ENCODE measurements at places on chromosomes 2 and 18.

DNA sequence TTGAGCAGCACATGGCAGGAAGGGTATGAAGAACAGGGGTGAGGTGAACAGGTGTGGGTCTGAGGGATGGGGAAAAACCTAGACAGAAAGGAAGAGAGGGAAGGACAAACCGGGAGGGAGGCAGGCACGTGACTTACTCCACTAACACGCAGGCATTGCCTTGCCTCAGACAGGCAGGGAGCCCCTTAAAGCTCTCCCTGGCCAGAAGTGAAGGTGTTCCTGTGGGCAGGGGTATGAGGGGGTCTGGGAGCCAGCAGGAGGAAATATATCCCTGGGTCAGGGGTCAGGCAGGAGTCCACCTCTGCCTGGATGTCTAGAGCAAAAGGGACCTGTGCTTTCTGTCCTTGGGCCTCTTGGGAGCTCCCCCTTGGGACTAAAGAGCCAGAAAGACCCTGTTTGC, 135.3 kb upstream of the EPAS1 start:
- no peaks in the 10 kb centered on the region for H3K27me3 ChIP-seq
- no peaks in the 10 kb centered on the region for H3K36me3 ChIP-seq
- DNase-seq = no peak
- H3K4me1 ChIP-seq = peaks cover 22% of the 10 kb centered on the region
- peak overlapping the region; percentile 56 for H3K27ac ChIP-seq

DNA sequence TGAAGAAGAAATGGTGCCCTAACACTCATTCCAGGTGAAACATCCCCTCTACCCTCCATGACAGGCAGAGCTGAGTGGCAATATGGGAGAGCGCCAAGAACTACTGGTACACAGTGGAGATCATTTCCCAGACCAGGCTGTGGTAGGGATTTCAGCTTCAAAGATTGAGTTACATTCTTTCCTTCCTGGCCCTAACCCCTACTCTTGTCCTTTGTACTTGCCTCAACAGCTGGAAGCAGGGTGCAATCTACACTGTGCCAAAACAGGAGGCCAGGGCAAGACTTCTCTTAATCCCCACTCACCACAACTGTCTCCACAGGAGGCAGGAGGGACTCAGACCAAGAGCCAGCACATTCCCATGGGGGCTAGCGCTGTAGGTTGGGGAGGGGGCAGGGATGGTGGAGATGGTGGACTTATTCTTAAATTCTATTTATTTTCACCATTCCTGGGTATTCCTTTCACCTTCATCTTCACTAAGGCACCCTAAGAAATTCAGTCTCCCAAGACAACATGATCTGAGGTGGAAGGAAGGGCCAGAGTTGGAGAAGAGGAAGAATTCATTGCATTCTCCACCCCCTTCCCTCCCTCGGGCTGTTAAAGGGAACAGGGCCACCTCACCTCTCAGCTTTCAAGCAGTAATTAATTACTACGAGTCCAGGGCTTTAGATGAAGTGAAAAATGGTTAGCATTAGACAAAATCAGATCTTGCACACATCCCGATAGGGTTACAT, 65.9 kb downstream of the AAK1 start:
- no peak for DNase-seq
- H3K4me1 ChIP-seq = no peaks in the 10 kb centered on the region
- no peaks in the 10 kb centered on the region for H3K27me3 ChIP-seq

- no peaks in the 10 kb centered on the region for H3K27me3 ChIP-seq
- DNase-seq = no peak
- no peaks in the 10 kb centered on the region for H3K36me3 ChIP-seq
These were observed 186.0 kb downstream of the CAMKMT start for GRCh38 chr2:44547718-44548117.

DNA sequence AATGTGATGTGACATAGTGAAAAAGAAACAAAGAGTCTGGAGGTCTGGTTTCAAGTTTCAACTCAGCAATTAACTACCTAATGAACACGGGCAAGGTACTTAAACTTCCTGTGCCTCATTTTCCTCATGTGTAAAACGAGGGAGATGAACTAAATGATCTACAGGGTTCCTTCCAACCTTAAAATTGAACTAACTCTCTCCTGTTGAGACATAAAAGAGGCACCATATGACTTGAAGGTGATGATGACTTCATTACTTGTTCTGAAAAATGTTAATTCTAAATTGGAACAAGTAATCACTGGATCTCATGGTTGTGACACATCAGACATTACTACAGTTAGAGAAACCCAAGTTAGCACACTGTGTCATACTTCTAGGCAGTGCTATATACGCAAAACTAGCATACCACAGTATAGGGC, 8.9 kb upstream of the REL start:
- no peaks in the 10 kb centered on the region for H3K4me1 ChIP-seq
- no peak overlapping the region for H3K27ac ChIP-seq
- H3K36me3 ChIP-seq = no peaks in the 10 kb centered on the region
- DNase-seq = no peak

DNA sequence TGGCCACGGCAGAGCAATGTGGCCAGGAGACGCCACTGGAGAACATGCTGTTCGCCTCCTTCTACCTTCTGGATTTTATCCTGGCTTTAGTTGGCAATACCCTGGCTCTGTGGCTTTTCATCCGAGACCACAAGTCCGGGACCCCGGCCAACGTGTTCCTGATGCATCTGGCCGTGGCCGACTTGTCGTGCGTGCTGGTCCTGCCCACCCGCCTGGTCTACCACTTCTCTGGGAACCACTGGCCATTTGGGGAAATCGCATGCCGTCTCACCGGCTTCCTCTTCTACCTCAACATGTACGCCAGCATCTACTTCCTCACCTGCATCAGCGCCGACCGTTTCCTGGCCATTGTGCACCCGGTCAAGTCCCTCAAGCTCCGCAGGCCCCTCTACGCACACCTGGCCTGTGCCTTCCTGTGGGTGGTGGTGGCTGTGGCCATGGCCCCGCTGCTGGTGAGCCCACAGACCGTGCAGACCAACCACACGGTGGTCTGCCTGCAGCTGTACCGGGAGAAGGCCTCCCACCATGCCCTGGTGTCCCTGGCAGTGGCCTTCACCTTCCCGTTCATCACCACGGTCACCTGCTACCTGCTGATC, 4.9 kb downstream of the GPR17 start:
- H3K4me3 ChIP-seq = no peak overlapping the region
- no peaks in the 10 kb centered on the region for H3K4me1 ChIP-seq
- H3K36me3 ChIP-seq = no peaks in the 10 kb centered on the region
- H3K27me3 ChIP-seq = no peaks in the 10 kb centered on the region
- DNase-seq = no peak
- H3K27ac ChIP-seq = peak overlapping the region; percentile 48

GRCh38 chr2:29245742-29246382, 130.6 kb downstream of the CLIP4 start:
- no peak overlapping the region for H3K4me3 ChIP-seq
- no peak overlapping the region for H3K27ac ChIP-seq
- H3K4me1 ChIP-seq = no peaks in the 10 kb centered on the region
- no peaks in the 10 kb centered on the region for H3K36me3 ChIP-seq
- H3K27me3 ChIP-seq = no peaks in the 10 kb centered on the region
- DNase-seq = no peak

DNA sequence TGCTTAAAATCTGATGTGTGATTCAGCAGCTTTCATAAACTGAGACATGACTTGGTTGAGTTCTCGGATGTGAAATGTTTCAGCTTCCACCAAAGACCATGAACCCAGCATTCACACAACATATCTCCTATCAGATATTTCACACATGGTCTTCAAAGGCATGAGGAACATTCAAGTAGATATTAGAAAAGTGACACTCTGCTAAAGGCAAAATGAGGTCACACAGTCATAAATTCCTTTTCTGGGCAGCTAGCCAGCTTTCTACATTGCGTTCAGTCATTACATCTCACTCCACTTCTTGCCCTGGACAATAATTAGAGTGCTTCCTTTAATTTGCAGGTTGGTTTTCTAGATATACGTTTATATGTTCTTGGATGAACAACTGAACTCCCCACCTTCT, 96.7 kb downstream of the GAREM1 start:
- H3K4me1 ChIP-seq = no peaks in the 10 kb centered on the region
- H3K4me3 ChIP-seq = no peak overlapping the region
- H3K27ac ChIP-seq = no peak overlapping the region
- H3K27me3 ChIP-seq = no peaks in the 10 kb centered on the region
- no peak for DNase-seq

DNA sequence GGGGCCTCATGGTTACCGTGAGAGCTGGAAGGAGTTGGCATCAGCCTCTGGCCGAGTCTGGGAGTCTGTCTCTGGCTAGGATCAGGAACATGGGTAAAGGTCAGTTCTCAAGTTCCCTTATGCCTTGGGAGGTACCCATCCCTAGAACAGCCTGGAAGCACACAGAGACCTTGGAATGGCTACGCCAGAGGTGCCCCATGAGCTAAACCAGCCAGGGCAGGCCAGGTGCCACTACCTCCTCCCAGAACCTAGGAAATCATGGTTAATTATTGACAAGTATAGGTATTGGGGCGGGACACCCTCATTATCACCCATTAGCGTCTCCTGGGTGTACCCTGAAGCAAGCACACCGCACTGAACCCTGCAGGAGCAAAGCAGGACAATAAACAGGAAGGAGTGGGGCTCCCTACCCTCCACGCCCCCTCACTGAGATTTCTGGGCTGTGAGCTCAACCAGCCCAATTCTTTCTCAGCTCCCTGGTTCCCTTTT, 3.0 kb upstream of the ASPRV1 start:
- no peak for DNase-seq
- H3K27me3 ChIP-seq = no peaks in the 10 kb centered on the region
- H3K36me3 ChIP-seq = no peaks in the 10 kb centered on the region

- no peaks in the 10 kb centered on the region for H3K36me3 ChIP-seq
- H3K27me3 ChIP-seq = no peaks in the 10 kb centered on the region
- H3K4me3 ChIP-seq = no peak overlapping the region
- H3K4me1 ChIP-seq = no peaks in the 10 kb centered on the region
These were observed 76.2 kb upstream of the CHRNA1 start for GRCh38 chr2:174840436-174840835.
